H54 (cell line): ENCODE measurements at places on chromosomes 12 and 14.

- DNase-seq = no peak
Measured at GRCh38 chr14:20609215-20610001, 18.2 kb upstream of the RNASE12 start.

DNA sequence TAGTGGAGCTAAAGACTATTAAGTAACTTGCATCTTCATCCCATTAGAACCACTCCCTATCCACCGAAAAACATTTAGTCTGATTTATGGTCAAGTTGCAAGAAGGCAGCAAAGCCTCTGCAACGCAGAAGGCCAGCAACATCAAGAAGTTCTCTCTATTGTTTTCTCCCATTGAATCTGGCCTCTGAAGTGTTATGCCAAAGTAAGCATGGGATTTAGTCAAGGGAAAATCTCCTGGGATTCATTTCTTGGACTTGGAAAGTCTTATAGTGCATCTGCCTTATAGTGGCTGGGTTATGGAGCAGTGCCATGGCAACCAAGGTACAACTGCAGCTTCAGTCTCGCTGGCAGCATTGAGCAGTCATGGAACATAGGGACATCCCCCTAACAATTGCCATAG lies 87.7 kb upstream of the KRR1 start:
- no peak for DNase-seq

DNA sequence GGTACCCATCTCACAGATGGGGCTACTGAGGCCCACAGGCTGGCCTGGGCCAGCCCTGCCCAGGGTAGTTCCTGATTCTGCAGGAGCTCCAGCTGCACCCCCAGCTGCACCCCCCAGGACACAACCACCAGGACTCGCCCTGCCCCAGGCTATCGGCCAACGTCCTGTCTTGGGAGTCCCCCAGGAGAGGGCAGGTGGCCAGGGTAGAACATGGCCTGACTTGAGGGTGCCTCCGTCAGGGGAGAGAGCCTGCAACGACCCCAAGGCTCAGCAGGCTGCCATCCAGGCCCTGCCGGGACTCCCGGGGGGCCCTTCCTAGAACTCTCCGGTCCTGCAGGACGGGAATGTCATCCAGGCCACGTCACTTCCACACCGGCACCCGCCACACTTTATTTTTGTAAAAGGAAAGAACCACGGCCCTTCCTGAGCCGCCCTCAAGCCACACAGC lies 15.8 kb downstream of the JAG2 start:
- DNase-seq = no peak

GRCh38 chr12:63396135-63396534 lies 245.1 kb upstream of the AVPR1A start:
- no peak for DNase-seq

DNA sequence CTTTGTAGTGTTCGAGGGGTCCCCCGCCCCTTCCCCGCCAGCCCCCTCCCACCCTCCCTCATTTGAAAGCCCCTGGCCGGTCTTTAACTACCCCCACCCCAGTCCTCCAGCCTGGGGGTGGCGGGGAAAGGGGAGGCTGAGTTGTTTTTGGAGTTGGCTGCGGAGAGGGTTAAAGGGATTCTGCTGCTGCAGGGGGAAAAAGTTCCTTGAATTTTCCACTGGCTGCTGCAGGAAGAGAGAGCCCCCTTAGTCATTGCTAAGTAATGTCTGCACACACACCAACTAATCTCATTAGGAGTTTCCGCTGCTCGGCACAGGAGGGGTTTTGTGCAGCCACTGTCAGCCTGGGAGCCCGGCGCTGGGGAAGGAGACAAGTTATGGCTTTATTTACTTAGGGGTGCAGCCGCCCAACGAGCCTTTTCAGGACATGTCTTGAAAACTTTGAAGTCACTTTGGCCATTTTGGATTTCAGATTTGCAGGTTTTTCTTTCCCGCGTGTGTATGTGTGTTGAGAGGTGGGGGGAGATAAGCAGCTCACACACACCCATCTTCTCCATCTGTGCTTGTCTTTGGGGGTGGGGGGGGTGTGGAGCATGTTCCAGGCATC lies 1.8 kb downstream of the ELK3 start:
- peak; percentile 63 for DNase-seq

DNA sequence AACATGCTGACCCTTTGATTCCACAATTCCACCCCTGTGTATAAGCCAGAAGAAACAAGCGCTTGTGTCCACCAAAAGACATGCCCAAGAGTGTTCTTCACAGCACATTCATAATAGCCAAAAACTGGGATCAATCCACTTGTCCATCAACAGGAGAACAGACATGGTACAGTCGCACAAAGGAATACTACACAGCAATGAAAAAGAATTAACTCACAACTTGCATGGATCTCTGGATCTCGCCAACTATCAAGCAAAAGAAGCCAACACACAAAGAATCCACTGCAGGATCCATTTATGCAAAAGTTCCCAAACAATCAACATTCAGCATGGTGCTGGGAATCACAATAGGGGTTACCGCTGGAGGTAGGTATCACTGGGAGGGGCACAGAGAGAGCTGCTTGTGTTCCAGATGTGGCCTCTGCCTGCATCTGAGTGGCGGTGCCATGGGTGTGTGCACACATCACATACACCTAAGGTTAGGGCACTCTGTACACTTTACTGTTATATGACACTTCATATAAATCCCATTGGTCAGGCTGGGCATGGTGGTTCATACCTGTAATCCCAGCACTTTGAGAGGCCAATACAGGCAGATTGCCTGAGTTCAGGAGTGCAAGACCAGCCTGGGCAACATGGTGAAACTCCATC lies 30.9 kb downstream of the CLMN start:
- no peak for DNase-seq

- DNase-seq = no peak
Measured at GRCh38 chr12:18145924-18146323, 55.9 kb upstream of the RERGL start.

DNA sequence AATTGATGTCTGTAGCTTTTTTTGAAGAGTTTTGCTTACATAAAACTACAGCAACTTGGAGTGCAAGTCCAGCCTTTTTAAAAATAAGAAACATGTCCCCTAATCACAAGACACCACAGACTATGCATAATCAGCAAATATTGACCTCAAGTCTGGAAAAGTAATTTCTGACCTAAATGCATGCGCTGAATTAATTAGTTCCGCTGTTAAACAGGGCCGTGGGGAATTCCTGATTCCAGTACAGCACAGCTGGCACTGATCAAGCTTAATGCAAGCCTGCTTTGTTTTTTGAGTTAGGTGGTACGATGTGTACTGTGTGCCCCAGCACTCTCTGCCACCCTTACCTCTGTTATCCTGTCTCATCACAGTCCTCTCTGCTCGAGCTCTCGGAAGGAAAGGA lies 9.2 kb downstream of the MLH3 start:
- no peak for DNase-seq

- no peak for DNase-seq
Measured at GRCh38 chr14:75825147-75825592, 156.6 kb downstream of the TGFB3 start.

GRCh38 chr14:68368850-68369249 lies 424.0 kb downstream of the ZFP36L1 start:
- DNase-seq = no peak

DNA sequence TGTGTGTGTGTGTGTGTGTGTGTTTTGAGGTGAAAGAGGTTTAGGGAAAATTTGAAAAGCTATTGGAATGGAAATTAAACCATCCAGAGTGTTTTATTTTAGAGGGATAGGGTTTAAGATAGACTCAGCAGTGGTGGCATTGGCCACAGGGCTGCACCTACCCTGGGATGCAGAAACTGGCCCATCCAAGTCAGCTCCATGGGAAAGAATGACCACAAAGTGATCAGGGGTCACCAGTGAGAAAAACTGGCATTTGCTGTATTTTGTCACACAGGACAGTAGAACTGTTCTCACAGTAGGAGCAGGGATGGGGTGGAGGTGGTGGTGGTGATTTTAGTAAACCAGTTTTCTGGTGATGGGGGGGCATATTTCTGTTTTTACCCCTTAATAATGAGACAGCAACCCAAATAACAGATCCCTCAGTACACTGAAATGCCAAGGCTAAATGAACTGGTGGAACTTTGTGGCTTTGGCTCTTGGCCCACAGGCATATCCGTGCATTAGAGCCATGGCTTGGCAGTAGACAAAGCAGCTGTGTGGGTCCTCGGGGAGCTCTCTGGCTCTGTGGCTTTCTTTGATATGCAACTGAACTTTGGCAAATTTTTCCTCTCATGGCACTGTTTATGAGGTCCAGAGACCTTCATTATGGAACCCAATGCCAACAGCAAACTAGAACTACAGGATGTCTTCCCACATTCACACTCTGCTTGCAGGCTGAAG lies 348.3 kb downstream of the ZFP36L1 start:
- DNase-seq = no peak

GRCh38 chr12:104890476-104891096 lies 67.5 kb downstream of the SLC41A2 start:
- no peak for DNase-seq

DNA sequence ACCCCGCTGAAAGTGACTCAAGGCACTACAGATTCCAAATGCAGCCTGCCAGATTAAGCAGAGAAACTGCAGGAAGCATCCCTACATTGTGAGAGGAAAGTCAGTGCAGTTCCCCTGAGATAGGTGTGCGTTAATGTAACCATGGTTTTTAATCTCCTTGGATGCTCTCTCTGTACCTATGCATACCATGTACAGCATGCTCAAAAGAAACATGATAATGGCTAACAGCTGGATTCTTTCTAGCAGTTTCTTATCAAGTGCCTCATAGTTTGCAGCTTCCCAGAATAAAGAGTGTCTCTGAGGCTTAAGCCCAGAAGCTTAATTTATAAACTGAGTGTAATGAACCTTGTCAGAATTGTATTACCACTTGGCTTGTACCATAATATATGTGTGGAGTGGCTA lies 17.1 kb upstream of the MDM1 start:
- no peak for DNase-seq

- DNase-seq = no peak
Measured at GRCh38 chr12:70948976-70949336, 28.4 kb upstream of the PTPRR start.

DNA sequence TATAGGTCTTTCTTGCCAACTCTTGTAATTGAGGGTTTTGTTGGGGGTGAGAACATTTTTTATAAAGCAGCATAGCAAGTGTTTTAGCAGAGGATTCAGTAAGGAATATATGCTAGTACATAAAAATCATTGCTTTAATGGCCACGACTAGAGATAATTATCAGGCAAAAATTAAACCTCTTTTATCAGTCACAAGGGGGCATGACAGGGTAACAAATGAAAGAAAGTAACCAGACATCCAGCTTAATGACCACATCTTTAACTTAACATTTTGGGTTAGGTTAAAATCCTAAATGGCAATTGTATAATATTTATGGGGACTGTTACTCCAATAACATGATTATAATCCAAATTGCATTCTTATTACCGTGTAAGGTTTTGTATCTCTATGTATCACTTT lies 119.6 kb downstream of the LRRIQ1 start:
- DNase-seq = no peak
